Substantia nigra (tissue), 51 donors: ENCODE measurements at places on chromosomes 2 and 18.

DNA sequence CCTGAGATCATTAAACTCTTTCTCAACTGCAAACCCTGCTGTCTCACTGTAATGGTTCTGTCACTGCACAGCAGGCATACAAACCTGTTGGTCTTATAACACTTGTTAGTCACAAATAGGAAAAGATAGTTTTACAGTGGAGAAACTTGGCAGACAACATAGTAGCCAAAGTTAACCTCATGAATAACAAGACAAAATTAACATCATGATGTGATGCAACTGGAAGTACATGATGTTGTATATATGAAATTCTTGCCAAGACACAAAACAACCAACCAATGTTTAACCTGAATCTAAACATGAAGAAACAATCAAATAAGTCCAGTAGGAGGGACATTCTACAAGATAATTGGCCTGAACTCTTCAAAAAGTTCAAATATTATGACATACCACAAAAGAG, 189.3 kb downstream of the RNF152 start:
- no peak for DNase-seq

DNA sequence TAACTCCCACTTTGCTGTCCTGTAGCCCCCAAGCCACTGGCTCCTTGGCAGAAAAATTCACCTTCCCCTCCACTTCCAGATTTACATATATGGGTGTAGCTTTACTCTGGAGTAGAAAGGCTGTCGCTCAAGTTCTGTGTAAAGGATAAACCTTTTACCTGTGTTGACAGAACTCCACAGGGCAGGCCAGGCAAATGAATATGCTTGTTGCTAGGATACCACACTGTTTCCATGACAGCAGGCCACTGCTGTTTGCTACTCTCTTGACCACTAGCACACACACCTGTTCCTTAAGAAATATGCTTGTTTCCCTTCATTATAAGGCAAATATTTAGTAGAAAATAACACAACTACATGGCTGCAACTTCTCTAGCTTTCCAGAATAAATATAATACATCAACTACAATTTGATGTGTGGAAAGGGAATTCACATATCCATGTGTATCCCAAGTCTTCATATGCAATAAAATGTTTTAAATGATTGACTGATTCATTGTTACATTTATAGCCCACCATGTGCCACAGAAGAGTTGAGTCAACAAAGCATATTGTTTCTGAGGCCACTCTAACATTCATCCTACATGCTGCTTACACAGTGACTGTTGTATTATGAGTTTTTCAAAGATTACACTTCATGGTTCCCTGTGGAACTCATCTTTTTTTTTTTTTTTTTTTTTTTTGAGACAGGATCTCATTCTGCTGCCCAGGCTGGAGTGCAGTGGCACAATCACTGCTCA, 56.2 kb upstream of the ROCK1 start:
- DNase-seq, result no peak

DNA sequence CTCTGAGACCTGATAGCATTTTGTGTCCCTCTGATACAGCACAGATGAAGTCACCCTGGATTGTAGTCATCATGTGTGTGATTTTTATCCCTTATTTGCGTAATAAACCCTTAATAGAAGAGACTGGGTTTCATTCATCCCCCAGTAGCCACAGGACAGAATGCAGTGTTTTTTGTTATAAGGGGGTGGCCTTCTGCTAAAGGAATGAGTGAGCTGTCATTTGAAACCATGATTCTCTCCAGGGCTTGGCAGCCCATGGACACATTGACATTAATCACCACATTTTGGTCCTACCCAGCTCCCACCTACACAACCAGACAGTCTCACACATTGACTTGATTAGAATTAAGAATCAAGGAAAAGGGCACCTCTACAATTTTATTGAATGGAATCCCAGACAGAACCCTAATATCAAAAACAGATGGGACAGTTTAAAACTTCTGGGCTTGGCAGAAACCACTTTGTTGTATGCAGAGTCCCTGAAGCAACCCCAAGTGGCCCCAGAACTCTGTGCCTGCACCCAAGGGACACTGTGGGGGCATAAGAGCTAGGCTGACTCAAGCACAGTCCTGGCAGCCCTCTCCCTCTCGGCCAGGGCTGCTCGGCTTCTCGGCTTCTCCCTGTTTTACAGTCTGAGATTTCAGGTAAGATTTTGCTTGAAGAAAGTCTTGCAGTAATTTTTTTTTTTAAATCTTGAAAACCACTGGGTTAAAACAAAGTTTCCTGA, 254.0 kb upstream of the SLC14A2 start:
- no peak for DNase-seq

DNA sequence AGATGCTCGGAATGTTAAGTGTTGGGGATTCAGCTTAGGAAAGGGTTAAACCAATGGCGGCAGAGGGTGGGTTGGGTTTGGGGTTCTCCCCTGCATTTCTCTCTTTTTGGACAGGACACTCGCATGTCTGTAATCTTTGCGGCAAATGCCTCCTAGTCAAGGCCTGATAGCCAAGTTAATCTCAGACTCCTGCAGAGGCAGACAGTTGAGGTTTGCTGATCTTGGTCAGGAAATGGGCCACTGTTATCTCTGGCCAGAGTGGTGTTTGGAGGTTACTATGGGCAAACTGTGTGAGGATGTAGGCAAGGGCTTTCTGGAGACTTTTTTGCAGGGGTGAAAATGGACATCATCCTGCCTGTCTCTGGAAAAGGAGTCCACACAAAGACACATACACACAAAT, 188.8 kb downstream of the SETBP1 start:
- no peak for DNase-seq

GRCh38 chr2:108619925-108620620, 85.8 kb downstream of the LIMS1 start:
- no peak for DNase-seq

GRCh38 chr2:100941646-100942240, 60.3 kb upstream of the RPL31 start:
- DNase-seq, result no peak

GRCh38 chr2:207629553-207629952, 4.4 kb upstream of the METTL21A start:
- no peak for DNase-seq

- DNase-seq, result no peak
Observed at GRCh38 chr18:32042337-32042736, 23.7 kb downstream of the RNF125 start.

DNA sequence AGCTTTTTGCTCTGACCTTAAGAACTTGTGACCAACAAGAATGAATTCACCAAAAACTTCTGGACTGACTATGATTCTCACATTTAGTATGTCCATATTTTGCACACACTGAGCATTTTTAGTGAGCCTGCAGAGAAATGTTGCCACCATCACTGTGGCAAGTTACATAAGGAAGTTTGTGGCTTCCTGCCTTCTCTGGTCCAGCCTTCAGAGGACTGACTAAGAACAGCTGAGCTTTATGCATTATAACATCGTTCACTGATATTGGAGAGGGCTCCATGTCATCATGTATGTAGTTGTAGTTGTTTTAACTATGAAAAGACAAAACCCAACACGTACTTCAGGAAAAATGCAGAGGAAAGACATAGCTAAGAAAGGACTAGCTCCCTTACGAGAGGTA, 218.0 kb upstream of the CRIM1 start:
- no peak for DNase-seq

- DNase-seq, result no peak
Observed at GRCh38 chr2:164794432-164795231, 47.0 kb downstream of the COBLL1 start.

DNA sequence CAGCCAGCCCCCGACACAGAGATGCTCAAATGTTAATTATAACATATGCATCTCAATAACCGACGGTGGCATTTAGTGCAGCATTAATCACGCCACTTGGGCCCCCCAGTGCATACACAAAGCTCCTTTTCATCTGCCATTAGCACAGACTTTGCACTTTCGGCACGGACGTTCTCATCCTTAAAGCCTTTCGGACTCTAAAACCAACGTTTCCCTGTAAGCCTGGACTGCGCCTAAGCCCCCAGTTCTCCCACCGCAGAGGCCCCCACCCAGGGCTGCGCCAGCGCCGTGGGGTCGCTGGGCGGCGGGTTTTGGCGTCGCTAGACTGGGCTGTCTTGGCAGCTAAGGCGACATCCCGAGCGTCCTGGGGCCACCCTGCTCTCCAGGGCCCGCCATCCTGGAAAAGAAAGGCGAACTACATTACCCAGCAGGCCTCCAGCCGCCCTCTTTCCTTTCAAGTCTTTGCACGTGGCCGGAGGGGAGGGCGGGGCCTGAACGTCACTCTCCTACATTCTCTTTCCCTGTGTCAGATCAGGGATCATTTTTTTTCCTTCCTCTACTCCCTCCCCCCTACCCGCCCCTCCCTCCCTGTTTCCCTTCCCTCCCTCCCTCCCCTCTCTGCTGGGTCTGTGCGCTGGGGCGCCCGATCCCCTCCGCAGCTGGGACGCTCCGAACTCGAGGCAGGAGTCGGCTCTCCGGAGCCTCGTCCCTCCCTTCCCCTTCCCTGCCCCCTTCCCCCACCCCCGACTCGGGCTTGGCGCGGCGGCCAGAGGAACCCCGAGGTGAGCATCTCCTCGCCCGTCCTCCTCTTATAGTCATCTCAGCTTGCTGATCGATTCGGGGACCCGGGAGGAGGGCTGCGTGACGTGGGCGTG, at the start of gene CTIF:
Gene CTIF, plus strand, starts transcription at position 501 of the 875 bp plus-strand sequence. CDS start 80,535 bp downstream, outside the sequence.
- peak; percentile 94 for DNase-seq

- DNase-seq, result no peak
Observed at GRCh38 chr2:30029804-30030203, 108.4 kb upstream of the ALK start.

DNA sequence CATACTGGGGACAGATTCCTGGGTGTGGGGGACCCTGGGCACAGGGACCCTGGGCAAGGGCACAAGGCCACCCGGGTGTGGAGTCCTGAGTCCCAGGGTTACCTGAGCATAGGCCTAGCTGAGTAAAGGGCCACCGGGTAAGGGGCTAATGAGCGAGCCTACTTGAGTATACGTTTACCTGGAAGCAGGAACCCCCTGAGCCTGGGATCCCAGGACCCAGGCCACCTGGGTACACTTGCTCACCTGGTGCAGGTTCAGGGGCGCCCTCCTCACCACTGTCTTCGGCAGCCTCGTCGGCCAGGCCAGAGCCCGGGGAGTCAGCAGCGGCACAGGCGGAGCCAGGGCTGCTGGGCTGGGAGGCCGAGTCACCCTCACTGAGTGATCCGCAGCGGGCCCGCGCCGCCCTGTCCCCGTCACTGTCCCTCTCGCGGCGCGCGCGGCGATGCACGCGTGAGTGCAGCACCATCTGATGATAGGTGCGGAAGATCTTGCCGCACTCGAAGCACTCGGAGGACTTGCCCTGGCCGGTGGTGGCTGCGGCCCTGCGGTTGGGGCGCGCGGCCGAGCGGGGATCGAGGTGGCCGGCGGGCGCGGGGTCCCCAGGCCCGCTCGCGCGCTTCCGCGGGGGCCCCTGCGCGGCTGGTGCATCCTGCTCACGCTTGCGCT, 53.9 kb downstream of the ZNF516 start:
- no peak for DNase-seq

GRCh38 chr18:23053776-23054457, 81.4 kb upstream of the CABLES1 start:
- no peak for DNase-seq
